Hypothalamus (tissue), 51 donors: ENCODE measurements at places on chromosomes 2 and 18.
A peak's percentile ranks its signal among the peaks of the same experiment; 100 is the strongest.

DNA sequence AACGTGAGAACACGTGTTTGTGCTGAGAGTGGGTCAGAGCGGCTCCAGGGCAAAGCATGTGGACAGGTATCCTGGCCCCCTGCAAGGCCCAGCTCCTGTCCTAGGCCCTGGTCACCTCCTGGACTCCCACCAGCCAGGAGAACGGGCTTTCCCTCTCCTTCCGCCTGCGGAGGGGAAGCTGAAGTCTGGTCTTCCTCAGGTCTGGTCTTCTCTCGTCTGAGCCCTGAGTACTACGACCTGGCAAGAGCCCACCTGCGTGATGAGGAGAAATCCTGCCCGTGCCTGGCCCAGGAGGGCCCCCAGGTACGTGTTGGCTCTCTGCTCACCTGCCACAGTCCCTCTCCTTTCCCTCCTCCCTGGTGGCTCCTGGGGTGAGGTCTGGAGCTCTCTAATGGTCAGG, 963 bp downstream of the GNLY start:
- no peak for DNase-seq

DNA sequence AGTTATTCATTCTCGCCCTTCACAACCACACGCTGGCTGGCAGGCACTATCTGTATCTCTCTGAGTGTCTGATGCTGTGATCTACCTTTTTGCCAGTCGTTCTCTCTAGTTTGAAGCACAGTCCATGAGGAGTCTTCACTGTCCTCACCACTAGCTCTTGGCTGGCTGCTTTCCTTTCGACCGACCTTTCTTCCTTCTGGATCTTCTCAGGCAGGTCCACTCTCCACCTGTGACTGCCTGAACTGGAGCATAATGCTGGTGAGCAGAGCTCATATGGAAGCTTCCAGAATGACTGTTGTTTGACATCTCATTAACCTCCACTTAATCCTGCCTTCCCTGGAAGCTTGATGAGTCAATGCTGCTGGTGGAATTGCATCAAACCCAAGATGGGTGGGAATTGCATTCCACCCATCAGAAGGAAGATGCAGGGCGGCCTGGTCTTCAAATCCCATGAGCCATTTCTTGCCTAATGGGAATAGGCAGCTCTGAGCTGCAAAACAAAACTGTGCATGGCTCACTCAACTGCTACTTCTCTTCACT, 283.5 kb upstream of the HDAC4 start:
- DNase-seq = no peak

DNA sequence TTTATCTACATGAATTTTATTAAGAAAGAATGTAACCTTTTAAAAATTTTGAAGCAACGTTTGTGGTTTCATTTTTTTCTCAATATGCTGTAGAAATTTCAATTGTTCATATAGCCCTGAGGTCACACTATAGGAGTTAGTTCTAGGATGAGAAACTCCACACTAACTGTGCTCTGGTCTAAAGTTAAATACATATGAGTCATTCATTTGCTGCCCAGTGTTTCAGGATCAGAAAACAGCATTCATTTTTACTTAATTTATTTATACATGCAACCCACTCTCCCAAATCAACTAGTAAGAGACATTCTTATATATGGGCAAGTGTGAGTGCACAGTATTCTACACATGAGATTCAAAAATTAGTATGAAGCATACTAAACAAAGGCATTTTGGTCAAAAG, 137.9 kb downstream of the DOCK10 start:
- DNase-seq = no peak

DNA sequence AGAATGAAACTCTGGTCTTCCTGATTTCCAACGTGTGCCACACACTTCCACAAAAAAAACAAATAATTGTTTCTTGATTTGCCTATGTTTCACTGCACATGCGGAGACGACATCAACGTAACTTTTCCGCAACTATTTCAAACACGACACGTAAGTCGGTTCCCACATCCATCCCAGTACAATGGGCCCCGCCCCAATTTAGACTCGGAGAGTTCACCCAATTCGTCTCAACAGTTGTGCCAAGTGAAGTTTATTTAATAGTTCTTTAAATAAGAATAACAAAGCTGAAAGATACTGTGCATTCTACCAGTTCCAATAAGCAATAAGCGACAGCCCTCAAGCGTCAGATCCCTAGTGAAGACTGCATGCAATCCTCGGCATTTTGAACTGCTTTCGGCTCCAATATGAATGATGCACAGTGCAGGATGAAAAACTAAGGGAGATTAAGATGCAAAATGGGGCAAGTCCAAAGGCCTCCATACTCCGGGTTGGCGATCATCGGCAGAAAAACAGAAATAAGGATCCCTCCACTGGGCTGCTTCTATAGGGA, 664 bp downstream of the CCT4 start:
- DNase-seq = peak; percentile 30

GRCh38 chr2:224513991-224514390, 71.2 kb downstream of the CUL3 start:
- no peak for DNase-seq

GRCh38 chr2:98736464-98736889, 5.5 kb upstream of the MGAT4A start:
- no peak for DNase-seq

- no peak for DNase-seq
These were observed 23.6 kb downstream of the MLPH start for GRCh38 chr2:237510502-237511217.

- DNase-seq = no peak
These were observed 651.6 kb downstream of the LRRTM4 start for GRCh38 chr2:76870581-76870980.

GRCh38 chr18:47999801-48000248, 69.4 kb upstream of the SMAD2 start:
- DNase-seq = no peak

DNA sequence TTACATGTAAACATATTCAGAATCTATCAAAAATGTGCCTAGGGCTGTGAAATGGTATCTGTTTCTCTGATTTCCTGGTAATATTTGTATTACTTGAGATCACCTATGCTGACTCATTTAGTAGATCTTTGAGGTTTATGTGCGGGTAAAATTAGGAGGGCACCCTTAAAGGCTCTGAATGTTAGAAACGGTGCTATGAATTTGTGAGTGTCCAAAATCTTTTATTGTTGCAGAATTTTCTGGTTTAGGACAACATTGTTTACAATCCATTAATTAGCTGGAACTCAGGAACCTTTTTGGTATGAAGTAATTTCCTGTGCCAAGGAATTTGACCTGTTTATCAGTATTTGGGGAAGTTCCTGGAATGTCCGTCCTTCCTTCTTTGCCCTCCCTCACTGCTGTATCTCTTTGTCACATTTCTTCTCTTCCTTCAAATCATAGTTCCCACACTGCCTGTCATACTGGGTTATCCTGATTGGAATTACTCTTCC, 130.5 kb downstream of the TANC1 start:
- DNase-seq = no peak

DNA sequence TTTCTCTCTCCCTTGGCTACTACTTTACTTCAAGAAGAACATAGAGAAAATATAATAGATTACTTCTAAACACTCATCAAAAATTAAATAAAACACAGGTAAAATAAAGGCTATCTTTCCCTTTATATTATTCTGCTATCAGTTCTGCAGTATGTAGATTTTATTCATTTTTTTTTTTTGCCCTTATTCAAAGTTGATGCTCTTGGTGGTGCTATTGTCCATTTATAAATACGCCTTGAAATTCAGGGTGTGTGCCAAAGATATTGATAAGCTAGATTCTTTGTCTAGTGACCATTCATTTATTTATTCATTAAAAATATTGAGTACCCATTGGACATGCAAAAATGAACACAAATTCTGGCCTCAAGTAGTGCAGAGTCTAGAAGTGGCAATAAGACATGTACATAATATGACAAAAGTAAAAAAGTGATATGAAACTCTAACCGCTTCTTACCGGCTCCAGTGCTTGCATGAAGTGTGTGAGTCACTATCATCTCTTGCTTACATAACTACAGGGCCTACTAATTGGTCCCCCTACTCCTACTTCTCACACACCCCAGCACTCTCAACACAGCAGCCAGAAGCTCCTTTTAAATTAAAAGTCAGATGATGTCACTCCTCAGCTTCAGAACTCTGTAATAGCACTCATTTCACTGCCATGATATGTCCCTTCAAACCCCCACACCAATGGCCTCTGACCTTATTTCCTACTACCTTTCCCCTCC, 208.3 kb upstream of the FANCL start:
- DNase-seq = no peak

DNA sequence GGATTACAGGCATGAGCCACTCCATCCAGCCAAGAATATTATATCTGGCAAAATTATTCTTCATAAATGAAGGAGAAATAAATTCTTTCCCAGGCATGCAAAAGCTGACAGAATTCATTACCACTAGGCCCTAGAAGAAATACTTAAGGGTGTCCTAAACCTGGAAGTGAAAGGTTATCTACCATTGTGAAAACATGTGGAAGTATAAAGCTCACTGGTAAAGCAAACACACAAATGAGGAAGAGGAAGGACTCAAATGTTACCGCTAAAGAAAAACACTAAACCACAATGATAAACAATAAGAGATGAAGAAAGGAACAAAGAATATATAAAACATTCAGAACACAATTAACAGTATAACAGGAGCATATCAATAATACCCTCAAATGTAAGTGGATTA, 171.8 kb downstream of the CAMKMT start:
- DNase-seq = no peak

- no peak for DNase-seq
These were observed 87.0 kb downstream of the ALPK2 start for GRCh38 chr18:58541789-58542425.

DNA sequence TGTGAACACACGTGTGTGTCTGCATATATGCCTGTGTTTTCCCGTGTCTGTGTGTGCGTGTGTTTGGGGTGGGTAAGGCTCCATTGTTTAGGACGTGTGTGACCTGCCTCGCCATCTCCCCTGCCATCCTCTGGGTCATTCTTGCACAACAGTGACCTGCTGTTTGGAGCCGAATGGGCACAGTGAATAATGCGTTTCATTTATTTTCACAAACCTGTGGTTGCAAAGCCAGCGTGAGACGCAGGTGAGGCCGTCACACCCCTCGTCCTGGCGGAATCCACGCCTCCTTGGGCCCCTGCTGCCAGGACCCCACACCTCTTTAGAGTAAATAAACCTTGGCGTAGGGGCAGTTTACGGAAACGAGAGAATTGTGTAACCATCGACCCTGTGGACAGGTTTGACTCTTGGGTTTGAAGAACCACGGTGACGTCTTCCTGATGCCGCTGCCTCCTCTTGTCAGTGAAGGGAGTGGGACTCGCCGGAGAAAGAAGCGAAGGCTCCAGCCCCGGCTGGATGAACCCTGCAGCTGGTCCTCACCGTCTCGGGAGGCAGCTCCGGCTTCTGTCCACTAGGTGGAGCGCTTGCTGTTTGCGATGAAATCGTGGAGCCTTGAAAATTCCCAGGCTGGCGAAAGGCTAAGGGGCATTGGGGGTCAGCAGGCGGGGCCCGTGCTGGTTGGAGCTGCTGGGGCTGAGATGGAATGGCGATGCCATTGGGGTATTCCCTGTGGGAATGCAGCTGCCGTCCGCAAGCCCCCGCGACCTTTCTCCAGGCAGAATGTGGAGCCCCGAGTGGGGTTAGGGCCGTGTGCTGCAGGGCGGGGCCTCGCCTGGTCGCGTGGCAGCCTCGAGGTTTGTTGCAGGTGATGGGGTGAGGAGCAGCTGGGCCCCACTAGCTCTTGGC, 81.1 kb downstream of the RTP5 start:
- peak; percentile 47 for DNase-seq

GRCh38 chr2:46241344-46241743, 55.9 kb upstream of the EPAS1 start:
- DNase-seq = no peak

DNA sequence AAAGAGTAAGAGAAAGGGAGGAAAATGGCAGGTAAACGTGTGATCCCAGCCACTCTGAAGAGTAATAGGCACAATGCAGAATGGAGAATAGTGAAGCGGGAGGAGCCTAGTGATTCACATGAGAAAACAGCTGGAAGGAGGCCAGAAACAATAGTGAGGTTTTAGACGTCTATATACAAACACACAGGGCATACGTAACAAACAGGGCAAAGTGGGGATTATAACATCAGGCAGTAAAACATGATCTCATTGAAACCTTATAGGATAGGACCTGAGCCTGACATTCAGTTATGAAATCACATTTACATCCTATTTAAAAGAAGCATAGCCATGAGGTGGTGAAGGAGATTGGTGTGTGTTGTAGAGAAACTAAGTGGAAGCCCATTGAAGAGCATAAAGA, 33.0 kb upstream of the GATA6 start:
- no peak for DNase-seq

DNA sequence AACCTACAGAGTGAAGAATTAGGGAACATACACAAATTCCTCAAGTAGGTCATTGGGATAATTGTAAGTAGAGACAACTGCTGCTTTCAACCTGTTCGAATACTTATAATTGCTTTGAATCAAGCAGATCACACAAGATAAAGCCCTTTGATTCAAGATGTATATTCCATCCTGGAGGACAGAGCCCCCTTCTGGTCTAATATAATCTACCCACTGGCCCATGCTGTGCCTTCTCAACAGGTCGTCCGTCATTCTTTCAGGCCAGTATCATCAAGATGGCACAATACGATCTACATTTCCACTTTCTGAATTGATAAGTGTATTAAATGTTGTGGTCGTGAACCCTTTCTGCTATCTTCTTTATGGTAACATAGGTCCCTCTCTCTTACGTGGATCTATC, 387.0 kb upstream of the CDH19 start:
- DNase-seq = no peak

DNA sequence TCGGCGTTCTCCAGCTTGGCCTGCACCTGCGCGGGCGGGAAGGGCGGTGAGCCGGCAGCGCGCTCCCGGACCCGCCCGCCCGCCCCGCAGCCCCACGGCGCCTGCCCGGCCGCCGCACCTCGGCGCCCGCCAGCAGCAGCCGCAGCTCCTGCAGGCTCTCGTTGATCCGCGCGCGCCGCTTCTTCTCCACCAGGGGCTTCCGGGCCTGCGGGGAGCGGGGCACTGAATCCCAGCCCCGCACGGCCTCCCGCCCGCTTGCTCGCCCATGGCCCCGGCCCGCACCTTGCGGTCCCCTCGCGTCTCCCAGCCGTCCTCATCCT, 335 bp downstream of the HES6 start:
- no peak for DNase-seq

DNA sequence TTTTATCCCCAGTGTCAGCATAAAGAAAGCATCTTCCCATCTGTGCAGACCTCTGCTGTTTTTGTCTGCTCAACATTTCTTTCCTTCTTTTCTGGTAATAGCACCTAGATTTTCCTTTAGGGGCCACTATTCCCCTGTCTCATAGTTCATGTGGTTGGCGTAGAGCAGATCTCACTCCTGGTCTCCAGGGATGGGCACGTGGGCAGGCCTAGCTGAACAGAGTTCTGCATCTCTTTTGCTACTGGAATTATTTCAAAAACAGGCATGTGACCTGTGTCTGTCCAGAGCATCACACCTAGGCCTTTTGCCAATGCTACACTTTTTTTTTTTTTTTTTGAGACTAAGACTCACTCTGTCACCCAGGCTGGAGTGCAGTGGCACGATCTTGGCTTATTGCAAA, 17.7 kb upstream of the ICOS start:
- DNase-seq = no peak

DNA sequence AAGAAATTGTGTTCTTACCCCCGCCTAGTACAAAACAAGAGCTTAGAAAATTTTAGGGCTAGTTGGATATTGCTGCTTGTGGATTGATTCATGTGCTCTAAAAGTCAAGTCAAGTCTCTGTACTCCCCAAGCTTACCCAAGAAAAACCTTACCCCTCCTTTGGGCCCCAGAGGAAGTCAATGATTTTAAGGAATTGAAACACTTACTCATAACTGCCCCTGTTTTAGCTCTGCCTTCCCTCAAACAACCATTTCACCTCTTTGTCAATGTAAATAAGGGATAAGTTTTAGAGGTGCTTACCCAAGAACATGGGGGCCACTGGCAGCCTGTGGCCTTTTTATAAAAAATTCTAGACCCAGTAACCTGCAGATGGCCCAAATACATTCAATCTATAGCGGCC, 136.6 kb upstream of the RMP24 start:
- no peak for DNase-seq
